ENCODE measurements at places on chromosomes 7 and 10.

GRCh38 chr7:148256433-148256832 lies 334.1 kb upstream of the C7orf33 start:
- DNase-seq: no peak

- no peak for DNase-seq
Observed at GRCh38 chr7:129150199-129150996, 5.9 kb downstream of the TSPAN33 start.

- DNase-seq: no peak
Observed at GRCh38 chr7:158374146-158374545, 213.5 kb downstream of the PTPRN2 start.

GRCh38 chr7:107999779-108000560 lies 3.0 kb downstream of the LAMB1 start:
- no peak for DNase-seq

DNA sequence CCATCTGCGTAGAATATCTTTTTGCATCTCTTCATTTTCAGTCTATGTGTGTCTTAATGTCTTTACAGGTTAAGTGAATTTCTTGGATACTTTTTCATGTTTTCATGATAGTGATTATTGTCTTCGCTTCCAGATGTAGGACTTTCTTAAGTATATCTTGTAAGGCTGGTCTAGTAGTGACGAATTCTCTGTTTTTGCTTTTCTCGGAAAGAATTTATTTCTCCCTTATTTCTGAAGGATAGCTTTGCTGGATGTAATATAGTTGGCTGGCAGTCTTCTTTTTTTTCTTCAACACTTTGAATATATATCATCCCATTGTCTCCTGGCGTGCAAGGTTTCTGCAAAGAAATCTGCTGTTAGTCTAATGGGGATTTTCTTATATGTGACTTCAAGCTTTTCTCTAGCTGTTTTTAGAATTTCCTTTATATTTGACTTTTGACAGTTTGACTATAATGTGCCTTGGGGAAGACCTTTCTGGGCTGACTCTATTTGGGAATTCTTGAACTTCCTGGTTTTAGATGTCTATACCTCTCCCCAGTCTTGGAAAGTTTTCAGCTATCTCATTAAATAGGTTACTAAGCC lies 14.3 kb downstream of the GTPBP4 start:
- no peak for DNase-seq

DNA sequence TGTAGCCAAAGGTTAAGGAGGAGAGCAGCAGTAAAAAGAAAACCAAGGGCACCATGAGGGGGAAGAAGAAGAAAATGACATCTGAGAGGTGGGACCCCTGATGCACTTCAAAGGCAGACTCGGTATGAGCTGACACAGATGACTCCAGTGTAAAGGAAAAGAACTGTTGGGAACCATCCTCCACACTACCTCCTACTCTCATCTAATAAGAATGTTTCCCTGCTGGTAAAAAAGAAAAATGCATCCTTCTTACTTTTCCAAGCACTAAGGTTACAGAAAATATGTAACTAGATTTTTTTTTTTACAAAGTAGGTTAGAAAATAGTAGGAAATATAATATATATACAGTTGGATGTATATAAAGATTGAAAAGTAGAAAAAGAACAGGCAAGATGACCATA lies 16.9 kb downstream of the TAS2R41 start:
- no peak for DNase-seq

DNA sequence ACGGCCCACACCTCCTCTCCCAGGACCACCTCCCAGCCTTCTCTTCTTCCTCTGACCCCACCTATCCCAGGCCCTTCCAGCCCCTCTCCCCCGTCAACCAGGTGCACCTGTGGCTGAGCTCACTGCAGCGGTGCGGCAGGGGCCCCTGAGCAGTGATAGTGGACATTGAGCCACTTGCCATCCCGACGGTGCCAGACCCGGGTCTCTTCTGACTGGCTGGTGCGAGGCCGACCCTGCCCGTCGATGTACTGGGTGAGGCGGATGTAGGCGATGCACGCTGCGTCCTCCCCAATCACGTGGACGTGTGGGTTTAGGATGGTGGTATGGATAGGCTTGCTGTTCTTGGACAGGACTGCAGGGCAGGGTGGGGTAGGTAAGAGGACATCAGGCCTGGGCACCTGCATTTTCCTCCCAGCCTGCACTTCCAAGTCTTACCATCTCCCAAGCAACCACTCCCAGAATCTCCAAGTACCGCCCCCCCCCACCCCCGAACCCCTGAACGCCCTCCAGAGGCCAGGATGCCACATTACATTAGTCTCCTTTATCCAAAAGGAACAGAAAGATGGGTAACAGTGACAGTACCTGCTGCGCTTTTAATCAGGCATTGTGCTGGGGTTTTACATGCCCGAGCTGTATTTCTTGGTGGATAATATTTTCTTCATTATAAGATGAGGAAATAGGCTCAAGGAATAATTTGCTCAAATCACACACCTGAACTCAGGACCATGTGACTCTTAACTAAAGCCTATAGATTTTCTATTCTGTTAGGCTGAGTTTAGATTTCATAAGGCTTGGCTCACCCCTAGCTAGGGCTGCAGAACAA lies 3.7 kb upstream of the NDST2 start:
- DNase-seq: peak; percentile 54

- DNase-seq: no peak
Observed at GRCh38 chr10:76572021-76572420, 1065.6 kb downstream of the KCNMA1 start.

- DNase-seq: no peak
Observed at GRCh38 chr10:70498970-70499835, 20.6 kb downstream of the PALD1 start.
